ENCODE measurements at places on chromosomes 2 and 18.
A peak's percentile ranks its signal among the peaks of the same experiment; 100 is the strongest.

- DNase-seq, result peak; percentile 68
These were observed 34.4 kb downstream of the ITGA6 start for GRCh38 chr2:172461591-172462372.

- DNase-seq, result no peak
These were observed 378.6 kb downstream of the MEIS1 start for GRCh38 chr2:66813525-66813924.

DNA sequence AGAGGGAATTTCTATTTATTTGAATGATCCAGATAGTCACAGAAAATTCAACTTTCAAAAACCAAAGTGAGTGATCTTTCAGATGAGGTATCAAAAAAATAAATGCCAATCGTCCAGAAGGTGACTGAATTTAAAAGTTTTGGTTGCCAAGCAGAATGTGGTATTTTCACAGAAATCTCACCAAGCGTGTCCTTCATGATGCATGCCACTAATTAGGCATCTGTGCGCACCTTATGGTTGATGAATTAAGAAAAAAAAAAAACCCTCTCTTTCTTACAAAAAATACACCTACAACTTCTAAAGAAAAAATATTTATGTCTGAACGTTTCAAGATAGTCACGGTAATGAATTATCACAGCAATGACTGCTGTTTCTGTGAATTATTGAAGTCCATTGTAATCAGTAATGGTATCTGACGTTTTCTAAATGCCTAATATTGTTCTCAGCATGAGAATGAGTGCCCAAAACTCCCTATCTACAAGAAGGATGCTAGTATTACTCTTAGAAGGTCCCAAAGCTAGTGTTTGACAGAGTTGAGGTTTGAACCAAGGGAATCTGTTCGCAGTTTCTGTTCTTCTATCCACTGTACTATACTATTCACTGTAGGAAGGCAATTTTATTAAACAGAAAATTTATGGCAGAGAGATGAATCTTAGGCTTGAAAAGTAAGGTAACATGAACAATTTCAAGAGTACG lies 219.6 kb upstream of the NETO1 start:
- no peak for DNase-seq

DNA sequence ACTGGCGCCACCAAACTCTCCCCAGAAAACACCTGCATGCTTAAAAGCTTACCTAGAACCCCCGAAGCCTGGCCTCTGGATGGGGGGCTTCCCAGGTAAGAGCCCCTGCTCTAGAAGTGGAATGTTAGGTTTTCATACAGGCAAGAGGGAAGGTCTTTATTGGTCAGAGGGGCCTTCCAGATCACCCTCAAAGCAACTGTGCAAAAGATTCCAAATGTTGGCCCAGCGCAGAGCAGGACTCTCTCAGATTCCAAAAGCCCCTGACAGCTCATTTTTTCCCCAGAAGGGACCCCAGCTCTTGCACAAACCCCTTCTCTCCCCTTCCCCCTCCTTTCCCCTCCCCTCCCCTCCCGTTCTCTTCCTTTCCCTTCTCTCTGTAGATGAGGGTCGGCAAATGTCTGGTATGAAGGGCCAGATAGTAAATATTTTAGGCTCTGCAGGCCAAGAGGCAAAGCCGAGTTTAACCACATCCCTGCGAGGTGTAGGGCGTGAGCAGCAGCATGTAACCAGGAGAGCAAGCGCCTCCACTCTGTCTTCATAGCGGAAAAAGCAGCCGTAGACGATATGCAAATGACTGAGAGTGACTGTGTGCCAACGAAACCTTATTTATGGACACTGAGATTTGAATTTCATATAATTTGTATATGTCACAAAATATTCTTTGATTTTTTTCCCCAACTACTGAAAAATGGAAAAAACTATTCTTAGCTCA lies 116.9 kb downstream of the SMAD7 start:
- DNase-seq, result no peak

DNA sequence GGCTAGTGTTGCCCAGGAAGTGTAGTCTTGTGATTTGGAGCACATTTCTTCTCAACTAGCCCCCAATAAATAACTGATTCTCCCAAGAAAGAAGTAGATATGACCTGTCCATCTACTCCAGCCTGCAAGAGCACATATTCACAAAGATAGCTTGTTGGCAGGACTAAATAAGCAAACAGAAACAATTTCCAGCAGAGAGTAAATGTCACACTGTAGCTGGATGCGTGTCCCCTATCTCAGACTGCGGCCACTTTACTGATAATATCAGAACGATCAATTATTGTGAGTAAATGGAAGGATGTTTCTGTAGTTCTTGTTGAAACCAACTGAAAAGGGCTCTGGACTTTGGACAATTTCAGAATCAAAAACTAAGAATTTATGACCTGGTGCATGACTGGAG lies 97.9 kb downstream of the PIEZO2 start:
- no peak for DNase-seq

DNA sequence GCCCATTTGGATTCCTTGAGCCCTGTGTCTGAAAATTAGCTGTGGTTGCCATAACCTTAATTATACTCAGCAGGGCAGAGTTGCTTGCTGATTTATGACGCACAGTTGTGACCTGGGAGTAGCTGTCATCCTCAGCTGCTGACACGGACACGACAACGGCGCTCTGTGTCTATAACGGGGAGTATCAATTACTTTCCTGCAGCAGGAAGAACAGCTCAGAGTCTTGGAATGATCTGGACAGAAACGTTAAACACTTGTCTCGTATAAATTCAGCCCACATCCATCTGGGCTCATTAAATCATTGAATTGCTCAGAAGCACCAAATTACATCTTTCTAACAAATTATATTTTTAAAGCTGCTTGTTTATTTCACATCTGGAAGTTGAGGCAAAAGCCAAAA lies 116.3 kb downstream of the SEPTIN10 start:
- DNase-seq, result no peak

DNA sequence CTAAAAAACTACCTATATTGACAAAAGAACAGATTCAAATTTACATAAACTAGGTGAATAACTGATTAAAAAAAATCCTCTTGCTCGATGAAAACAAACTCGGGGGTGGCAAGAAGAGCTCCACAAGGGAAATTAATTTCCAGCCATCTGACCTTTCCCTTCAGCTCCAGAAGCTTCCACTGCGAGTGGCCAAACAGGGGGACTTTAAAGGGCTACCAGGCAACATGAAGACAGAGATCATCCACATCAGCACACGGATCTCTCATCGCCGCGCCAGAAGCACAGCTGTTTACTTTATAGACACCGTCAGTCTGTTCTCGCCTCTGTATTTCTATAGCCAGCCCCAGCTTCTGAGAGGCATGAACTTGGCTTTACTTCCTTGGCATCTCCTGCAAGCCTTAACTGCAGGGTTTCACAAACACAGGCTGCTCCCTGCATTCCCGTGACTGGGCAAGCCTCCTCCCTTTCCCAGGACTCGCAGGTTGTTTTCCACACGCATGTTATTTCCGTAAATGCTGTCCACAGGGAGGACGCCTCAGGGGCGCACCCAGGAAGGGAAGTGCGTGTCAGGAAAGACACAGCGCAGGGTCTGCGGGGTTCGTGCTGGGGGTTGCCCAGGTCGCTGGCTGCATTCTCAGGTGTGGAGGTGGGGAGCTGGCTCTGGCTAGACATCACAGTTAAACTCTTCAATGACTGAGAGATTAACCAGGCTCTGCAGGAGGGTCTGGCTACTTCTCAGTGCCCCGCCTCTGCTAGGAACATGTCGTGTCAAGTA lies 85.0 kb downstream of the USP40 start:
- no peak for DNase-seq

DNA sequence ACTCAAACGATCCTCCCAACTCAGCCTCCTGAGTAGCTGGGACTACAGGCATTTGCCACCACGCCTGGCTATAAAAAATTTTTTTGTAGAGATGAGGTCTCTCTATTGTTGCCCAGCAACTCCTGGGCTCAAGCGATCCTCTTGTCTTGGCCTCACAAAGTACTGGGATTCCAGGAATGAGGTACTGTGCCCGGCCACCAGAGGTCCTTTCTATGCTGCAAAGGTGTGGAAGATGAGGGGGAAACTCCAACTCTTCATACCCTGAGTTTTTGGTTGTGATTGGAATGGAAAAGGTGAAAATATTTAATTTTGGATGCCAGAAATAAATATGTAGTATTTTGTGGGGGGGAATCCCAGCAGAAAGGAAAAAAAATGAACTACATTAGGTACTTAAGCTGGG lies 36.0 kb downstream of the MRPL33 start:
- no peak for DNase-seq

DNA sequence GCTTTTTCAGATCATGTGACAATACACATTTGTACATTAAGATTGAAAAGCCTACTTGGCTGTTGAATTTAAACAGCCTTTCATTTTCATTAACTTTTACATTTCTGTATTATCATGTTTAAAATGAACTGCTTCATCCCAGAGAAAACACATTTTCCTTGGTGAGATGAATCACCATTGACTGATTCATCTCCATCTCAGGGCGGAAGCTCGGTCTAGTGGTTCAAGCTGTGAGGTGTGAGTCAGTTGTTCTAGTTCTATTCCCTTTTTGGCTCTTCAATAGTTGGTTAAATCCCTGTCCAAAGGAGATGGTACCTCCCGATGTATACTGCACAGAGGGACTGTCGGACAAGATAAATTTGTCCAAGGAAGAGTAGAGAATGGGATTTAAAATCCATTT lies 189.7 kb downstream of the ADCYAP1 start:
- DNase-seq, result no peak

- no peak for DNase-seq
These were observed 92.1 kb downstream of the ACKR3 start for GRCh38 chr2:236661762-236662110.

DNA sequence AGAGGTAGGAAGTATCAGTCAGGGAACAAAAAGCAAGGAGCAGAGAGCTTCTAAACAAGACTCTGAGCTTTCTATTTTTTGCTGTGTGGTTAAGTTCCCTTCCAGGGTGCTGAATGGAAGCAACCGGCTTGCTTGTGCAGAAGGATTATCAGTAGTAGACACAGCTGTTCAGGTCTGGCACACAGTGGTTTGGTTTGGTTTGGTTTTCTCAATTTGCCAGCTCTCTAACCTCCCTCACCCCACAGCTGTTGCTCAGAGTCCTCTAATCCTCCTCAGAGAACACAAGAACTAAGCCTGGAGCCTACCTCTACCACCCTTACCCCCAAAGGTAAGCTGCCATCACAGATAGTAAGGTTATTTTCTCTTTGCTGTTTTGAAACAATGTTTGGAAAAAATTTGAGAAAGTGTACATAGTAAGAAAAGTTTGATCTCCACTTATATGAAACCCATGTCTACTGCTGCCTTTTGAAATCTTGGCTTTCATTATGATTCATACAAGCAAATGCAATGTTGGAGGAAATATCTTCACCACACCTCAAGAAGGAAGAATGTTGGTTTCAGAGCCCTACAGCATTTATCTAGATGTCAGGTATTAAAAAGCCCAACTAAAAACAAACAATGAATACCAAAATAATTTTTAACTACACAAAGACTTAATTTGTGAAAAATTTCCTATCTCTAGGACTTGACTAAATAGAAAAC lies 255.3 kb downstream of the NR4A2 start:
- no peak for DNase-seq

DNA sequence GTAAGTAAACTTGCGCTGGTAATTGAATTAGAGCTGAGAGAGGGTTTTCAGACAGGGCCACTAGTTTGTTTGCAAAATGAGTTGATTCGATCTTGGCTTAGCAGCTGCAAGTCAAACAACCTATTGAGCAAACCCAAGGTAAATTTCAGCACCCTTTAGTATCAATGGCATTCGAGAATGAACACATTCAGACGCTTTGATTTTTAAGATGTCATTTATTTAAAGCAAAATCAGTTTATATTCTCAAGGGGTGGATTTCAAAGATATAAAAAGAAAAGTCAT lies 44.2 kb downstream of the TGIF1 start:
- no peak for DNase-seq

- no peak for DNase-seq
These were observed 5.6 kb upstream of the ATOH8 start for GRCh38 chr2:85748039-85748734.

- no peak for DNase-seq
These were observed 1086.8 kb upstream of the PIK3C3 start for GRCh38 chr18:40868110-40868858.

- DNase-seq, result no peak
These were observed 268.3 kb upstream of the NETO1 start for GRCh38 chr18:73136134-73136533.
